ENCODE measurements at places on chromosomes 16 and 17.

- no peak for DNase-seq
Measured at GRCh38 chr17:38547444-38547843, 58.3 kb downstream of the SRCIN1 start.

DNA sequence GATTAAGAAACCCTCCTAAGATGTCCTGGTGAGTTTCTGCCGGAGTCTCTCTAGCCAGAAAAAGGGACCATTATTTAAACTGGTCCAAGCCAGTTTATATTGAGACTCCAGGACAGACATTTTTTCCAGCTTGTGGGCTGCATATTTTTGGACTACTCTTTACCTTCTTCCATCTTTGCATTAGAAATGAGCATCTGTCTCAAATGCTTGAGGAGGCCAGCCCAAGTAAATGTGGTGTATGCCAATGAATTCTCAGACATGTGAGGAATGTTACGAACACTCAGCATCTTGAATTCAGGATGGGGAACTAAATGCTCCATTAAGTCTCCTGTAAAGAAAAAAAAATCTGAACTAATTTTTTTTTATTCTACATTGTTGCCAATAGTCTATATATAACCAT is 18.4 kb downstream of the TUBD1 start:
- DNase-seq = no peak

DNA sequence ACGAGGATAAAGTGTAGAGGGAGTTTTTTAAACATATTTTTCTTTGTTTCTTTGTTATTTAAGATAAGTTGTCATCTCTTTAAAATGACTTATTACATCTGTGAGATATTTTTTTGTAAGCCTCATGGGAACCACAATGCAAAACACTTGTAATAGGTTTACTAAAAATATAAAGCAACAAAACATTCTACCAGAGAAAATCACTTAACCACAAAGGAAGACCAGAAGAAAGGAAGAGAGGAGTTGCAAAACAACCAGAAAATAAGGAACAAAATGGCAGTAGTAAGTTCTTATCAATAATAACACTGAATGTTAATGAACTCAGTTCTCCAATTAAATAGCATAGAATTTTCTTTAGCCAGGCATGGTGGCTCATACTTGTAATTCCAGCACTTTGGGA is 22.9 kb downstream of the DHRS7B start:
- no peak for DNase-seq

DNA sequence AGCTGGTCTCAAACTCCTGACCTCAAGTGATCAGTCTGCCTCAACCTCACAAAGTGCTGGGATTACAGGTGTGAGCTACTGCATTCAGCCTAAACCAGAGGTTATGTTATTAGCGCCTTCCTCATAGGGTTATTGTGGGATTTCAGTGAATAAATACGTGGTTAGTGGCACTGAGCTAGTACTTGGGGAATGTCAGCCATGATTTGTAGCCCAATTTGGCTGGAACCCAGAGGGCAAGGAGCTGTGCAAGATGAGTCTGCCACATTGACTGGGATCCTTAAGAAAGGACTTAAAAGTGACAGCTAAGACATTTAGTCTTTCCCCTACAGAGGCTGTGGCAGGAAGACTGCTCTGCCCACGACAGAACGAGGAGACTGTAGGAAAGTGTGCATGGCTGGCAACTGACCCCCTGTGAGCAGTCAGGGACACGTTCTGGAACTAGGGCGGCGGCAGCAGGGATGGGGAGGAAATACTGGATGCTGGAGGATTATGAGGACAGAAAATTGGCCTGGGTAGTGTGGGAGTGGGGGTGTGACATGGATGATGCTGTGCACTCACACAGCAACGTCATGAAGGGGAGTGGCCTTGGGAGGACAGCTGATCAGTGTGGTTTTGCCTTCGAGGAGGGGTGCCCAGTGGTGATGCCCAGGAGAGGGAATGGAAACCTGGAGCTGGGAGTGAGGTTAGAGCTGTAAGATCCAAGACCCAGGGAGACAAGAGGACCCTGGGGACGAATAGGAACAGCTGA is 14.6 kb downstream of the ATP5PD start:
- no peak for DNase-seq

DNA sequence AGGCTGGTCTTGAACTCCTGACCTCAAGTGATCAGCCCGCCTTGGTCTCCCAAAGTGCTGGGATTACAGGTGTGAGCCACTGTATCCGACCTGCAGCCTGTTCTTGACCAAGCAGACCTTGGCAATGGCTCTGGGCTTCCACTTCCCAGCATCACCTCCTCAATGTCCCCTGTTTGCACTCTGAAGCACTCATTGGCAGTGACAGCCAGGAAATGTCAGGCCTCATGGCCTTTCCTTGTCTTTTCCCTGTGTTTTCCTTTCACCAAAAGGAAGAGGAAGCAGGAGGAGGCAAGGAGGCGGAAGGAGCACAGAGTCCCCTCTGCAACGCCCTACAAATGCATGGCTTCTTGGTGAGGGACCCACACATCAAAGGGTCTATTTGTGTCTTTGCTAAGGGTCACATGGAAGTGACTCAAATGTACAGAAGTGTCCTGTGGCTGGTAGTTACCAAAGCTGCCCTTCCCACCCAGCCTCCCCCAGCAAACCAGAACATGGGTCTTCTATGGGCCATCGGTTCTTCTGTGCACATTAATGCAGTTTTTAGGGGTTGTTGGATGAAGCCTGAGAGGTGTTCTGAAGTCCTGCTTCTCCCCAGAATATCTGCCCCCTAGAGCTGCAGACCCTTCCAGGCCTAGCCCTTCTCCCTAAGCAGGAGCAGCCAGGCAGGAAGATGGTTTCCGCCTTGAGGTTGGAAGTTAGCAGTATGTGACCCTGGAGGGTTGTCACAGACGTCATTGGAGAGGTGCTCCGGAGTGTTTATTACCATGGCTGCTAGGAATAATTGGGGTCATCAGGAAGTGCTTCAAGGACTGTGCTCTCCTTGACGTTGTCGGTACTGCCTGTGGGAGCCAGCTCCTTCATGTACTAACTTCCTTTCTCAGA is 60.8 kb downstream of the WIPI1 start:
- no peak for DNase-seq

GRCh38 chr16:27199736-27200135 is 3.6 kb upstream of the KDM8 start:
- DNase-seq = no peak

GRCh38 chr16:80063031-80063712 is 462.6 kb upstream of the MAF start:
- DNase-seq = no peak

- no peak for DNase-seq
Measured at GRCh38 chr16:7492122-7492521, 159.5 kb downstream of the RBFOX1 start.

GRCh38 chr17:62876063-62876462 is 67.9 kb upstream of the MARCHF10 start:
- DNase-seq = no peak

- DNase-seq = no peak
Measured at GRCh38 chr16:26175944-26176343, 484.2 kb downstream of the HS3ST4 start.

- DNase-seq = no peak
Measured at GRCh38 chr17:61581611-61582349, 9.2 kb downstream of the NACA2 start.

DNA sequence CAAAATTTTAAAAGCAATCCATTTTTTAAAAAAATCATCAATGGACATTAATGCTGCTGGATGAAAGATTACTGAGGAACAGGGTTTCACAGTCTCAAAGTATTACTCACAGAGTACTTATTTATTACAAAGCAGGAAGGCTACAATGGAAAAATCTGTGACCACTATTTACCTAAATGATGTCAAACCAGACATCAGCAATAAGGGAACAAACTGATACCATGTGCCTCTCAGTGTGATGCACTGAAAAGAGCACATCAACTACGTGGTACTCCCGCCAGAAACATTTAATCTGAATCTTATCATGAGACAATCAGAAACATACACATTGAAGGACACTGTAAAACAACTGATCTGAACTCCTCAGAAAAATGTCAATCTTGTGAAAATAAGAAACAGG is 124.2 kb downstream of the PARN start:
- no peak for DNase-seq

DNA sequence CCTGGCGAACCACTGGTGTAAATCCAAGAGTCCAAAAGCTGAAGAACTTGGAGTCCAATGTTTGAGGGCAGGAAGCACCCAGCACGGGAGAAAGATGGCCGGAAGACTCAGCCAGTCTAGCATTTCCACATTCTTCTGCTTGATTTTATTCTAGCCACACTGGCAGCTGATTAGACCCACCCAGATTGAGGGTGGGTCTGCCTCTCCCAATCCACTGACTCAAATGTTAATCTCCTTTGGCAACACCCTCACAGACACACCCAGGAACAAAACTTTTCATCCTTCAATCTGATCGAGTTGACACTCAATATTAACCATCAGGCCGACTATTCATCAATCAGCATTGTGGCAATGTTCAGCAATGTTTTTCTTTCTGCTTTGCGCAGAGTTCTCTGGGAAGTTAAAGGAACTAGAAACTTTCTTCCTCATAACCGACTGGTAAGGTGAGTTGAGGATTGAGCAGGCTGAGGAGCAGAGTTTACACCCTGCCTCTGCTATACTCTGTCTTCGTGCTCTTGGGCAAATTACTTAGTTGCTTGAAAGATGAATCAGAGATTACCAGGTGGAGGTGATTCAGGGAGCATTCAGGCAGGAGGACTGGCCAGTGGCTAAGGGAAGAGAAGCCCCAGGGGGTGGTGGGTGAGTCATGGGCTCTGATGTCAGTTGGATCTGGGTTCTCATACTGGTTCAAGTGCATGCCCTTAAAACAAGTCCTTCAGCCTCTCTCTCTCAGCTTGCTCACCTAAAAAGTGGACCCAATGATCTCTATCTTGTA is 28.2 kb upstream of the BRD7 start:
- no peak for DNase-seq

DNA sequence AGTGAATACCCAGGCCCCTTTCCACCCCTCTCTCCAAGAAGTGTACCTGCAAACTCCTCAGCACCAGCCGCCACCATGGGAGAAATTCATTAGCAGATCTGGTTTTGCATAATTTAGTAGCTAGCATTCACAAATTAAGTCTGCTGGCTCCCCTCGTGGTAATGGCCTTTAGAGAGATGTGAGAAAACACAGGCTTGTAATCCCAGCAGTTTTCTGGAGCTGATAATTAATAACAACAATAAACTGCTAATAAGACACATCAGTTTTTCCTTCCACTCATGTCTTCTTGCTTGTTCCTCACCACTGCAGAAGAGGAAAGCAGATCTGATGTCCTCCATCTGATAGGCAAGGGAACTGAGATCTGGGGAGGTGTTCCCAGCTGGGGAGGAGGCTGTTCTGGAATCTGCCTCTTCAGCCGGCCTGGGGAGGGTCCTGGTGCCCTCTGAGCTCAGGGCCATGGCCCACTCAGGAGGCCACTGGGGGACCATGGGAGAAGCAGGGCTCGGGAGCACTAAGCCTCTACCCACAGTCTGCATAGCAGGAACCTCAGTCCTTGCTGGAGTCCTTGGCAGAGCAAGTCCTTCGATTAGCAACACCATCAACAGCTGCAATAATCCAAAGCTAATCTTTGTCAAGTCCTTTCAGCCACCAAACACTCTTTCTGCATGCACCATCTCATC is 74.2 kb upstream of the DNAJA2 start:
- DNase-seq = no peak

DNA sequence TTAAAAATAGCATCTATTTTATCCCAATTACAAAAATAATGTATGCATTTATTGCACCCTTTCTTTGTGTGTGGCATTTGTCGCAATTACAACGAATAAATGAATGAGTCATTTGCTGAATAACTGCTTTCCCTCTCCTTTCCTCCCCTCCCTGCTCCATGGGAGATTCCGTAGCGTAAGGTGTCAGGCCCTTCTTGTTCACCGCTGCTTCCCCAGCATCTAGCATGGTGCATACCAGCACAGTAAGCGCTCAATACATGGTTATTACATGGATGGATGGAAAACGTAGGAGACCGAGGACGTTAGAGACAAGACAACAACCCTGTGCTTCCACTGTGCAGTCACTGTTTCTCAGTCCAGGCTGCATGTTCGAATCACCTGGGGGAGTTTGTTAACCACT is 336.0 kb upstream of the EEF2KMT start:
- no peak for DNase-seq

DNA sequence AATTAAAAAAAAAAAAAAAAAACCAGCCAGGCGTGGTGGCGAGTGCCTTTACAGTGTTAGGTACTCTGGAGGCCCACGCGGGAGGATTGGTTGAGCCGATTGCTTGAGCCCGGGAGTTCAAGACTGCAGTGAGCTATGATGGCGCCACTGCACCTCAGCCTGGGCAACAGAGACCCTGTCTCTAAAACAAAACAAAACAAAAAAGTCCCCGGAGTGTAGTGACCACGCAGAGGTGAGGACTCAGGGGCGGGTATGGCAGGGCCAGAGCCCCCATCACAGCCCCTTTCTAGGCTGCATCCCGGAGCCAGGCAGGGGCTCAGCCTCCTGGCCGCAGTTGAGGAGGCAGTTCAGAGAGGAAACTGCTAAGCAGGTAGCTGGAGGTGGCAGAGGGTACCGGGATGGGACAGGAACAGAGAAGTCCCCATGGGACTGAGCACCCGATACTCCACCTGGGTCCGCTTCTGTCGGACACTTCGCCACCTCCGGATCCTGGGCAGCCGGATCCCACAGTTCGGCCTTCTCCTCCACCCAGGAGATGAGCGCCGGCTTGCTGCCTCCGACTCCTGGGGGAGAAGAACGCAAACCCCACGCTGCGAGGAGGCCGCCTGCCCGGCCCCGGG is 800 bp downstream of the ZNF747 start:
- no peak for DNase-seq

- DNase-seq = no peak
Measured at GRCh38 chr16:79411805-79412204, 188.7 kb downstream of the MAF start.

DNA sequence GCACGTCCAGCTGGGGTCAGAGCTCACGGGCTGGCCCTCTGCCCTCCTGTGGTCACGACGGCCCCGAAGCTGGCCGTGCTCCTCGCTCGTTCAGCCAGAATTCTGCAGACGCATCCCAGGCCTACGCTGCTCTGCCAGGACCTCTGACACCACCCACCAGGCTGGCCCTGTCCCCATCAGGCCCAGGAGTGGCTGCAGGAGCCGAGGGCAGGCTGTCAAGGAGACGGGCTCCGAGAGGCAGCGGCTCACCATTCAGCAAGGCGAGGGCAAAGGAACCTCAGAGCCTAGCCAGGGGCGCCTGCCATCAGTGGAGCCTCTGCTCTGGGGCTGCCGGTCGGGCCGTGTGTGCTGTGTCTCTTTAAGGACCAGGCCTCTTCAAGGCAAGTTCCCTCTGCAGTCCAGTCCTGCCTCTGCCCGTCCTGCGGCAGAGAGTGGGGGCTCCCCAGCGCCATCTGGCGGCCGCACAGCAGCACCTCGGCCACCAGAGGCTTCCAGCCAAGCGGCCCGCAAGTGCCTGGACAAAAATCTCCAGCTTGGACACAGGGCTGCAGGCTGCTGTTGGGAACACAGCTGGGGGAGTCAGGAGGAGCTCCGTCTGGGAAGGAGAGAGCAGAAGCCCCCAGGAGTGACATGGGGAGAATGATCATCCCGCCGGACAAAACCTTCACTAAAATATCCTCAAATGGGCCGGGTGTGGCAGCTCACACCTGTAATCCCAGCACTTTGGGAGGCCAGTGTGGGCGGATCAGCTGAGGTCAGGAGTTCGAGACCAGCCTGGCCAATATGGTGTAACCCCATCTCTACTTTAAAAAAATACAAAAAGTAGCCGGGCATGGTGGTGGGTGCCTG is 7.4 kb upstream of the ABR start:
- peak; percentile 31 for DNase-seq

GRCh38 chr16:28136751-28137434 is 73.4 kb upstream of the GSG1L start:
- DNase-seq = no peak

All from BJ (cell line).